ENCODE measurements at places on chromosomes 12 and 14.

DNA sequence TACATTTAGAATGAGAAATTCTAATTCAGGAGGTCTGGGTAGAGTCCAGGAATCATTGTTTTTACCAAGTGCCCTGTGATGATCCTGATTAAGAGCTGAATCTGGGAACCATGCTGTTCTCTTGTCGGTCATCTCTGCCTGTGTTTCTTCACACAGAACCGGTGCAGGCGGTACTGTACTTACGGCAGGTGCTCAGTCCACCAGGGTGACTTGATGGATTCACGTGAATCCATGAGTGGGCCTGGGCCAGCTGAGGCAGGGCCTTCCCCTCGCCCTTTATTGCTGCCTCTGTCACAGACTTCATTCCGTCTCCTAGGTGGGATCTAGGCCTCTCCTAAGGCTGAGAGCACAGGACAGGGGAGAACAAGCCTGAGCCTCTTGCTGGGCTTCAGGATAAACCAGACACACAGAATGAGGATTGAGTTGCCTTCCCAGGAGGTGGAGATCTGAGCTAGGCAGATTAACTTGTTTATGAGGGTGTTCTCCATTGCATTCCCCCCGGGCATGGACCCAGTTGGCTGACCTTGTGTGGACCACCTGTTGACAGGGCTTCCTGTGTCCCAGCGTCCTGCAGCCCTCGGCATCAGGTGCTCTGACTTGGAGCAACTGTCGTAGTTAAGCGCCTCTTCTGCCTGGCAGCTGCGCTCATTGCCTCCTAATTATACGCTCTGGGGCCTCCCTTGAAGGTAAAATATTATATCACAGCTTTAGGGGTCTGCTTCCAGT, 42.1 kb downstream of the B4GALNT3 start:
- DNase-seq, result no peak

GRCh38 chr14:71029236-71029781, 122.0 kb downstream of the PCNX1 start:
- no peak for DNase-seq

- DNase-seq, result no peak
Observed at GRCh38 chr14:73751157-73751691, 37.0 kb upstream of the PNMA1 start.

GRCh38 chr14:103228866-103229265, 105.2 kb upstream of the EIF5 start:
- no peak for DNase-seq

DNA sequence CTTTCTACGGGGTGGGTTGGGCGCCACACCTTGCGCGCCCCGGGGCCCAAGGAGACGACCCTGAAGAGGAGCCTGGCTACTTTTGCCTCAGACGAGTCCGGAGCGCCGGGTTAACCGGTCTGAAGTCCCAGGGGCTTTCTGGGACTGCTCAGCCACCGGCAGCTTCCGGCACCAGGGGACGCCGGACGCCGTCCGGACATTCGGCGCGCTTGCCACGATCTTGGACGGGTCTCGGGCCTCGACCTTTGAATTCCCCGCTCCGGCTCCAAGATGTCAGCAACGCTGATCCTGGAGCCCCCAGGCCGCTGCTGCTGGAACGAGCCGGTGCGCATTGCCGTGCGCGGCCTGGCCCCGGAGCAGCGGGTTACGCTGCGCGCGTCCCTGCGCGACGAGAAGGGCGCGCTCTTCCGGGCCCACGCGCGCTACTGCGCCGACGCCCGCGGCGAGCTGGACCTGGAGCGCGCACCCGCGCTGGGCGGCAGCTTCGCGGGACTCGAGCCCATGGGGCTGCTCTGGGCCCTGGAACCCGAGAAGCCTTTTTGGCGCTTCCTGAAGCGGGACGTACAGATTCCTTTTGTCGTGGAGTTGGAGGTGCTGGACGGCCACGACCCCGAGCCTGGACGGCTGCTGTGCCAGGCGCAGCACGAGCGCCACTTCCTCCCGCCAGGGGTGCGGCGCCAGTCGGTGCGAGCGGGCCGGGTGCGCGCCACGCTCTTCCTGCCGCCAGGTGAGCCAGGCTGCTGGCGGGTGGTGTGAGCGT, at the start of gene ACOT4:
Gene ACOT4, plus strand, starts transcription at position 184 of the 760 bp plus-strand sequence. Its CDS starts 87 bp downstream, at position 271.
- peak; percentile 40 for DNase-seq

DNA sequence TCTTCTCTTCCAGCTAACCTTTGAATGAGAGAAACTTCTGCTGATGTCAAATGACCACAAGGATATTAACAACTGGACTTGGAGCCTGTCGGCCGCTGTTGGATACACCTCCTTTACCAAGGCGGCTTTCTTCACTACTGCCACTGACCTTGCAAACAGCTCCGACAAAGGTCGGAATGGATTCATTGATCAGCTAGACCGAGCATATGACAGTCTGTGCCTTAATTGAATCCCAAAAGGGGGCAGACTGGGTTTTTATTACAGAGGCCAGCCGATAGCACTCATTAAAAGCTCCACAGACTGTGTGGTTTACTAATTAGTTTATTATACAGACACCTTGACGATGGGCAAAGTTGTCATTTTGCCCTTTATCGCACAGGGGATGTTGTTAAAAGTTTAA, 394.5 kb downstream of the RERGL start:
- DNase-seq, result no peak

- no peak for DNase-seq
Observed at GRCh38 chr12:111773801-111774551, 7.2 kb downstream of the ALDH2 start.

GRCh38 chr12:119208626-119209061, 29.9 kb downstream of the HSPB8 start:
- DNase-seq, result no peak

GRCh38 chr12:69653703-69654102, 43.0 kb upstream of the LRRC10 start:
- DNase-seq, result no peak

DNA sequence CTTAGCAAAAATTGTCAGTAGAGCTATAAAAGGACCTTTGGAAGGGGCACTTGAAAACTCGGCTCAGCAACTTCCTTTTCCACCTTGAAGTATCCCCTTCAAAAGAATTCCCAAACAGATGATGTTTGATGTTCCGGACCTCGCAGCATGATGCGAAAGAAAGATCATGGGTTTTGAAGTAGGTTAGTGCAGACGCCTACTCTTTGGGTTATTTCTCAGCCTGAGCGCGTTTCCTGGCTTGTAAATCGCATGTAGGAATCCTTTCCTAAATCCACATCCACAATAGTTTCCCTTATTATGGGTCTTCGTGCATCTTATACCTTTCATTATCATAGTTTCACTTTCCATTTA, 584 bp upstream of the NEDD1 start:
- no peak for DNase-seq

GRCh38 chr12:34401659-34402227, 379.4 kb downstream of the ALG10 start:
- DNase-seq, result no peak

DNA sequence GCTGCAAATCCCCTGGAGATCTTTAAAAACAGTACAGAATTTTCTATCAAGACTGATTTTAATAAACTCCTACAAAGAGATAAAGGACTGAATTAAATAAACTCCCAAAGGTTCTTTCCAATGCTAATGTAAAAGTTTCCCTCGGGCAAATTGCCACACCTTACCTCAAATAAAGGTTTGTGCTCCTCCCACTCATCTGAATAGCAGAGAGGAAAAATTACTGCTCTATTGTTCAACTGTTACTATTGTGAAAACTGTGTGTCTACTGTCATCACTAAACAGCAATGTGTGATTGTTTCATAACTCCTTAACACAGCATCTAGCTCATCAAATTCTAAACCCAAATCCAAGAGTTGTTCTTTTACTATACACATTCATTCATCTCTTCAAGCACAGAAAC, 3.2 kb downstream of the SPTLC2 start:
- DNase-seq, result no peak

- no peak for DNase-seq
Observed at GRCh38 chr12:119692997-119693396, 25.1 kb downstream of the PRKAB1 start.

- DNase-seq, result peak; percentile 14
Observed at GRCh38 chr14:67411820-67412421, at the start of gene PLEK2. TSS of gene PLEK2 (minus strand) at chr14:67412165. CDS start at chr14:67412059, 106 bp downstream.

DNA sequence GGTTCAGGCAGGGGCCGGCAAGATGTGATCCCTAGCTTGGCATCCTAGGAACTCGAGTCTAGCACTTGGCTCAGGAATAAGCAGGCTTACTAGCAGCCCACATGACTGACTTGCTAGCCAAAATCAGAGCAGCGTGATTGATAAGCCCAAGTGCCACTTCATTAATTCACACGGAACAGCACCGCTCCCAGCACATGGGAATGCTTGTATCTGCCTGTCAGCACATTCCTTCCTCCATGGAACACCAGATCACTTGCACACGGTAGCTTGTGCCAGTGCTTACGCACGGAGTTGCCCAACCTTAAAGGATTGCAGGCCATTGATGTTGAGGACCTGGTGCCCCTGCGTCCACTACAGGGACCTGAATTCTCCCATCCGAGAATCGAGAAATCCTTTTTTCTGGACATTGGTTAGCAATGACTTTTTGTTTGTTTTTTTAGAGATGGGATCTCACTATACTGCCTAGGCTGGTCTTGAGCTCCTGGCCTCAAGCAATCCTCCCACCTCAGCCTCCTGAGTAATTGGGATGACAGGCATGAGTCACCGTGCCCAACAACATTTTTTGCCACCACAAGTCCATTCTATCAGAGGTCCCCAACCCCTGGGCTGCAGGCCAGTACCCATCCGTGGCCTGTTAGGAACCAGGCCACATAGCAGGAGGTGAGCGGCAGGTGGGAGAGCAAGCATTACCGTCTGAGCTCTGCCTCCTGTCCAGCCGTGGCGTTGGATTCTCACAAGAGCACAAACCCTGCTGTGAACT, 30.6 kb upstream of the TSPAN9 start:
- DNase-seq, result no peak

GRCh38 chr12:92478692-92479091, 224.1 kb upstream of the PLEKHG7 start:
- DNase-seq, result no peak

GRCh38 chr12:50627491-50627890, 122.7 kb downstream of the DIP2B start:
- DNase-seq, result no peak

DNA sequence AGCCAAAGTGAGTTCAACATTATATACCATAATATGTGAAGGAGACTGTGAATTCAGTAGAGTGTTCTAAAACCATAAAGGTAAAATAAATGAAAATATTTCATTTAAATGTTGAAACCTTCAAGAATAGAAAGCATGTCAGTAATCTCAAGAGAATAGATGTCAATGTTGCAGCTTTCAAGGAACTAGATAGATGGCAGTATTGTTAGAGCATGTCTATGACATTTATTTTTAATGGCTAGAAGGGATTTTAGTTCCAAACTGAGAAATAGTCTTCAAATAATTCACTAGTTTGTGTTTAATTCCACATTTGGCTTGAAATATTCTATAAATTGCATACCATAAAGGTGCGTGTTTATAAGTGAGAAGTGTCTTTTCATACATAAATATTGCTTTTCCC, 326.5 kb downstream of the FLRT2 start:
- no peak for DNase-seq

DNA sequence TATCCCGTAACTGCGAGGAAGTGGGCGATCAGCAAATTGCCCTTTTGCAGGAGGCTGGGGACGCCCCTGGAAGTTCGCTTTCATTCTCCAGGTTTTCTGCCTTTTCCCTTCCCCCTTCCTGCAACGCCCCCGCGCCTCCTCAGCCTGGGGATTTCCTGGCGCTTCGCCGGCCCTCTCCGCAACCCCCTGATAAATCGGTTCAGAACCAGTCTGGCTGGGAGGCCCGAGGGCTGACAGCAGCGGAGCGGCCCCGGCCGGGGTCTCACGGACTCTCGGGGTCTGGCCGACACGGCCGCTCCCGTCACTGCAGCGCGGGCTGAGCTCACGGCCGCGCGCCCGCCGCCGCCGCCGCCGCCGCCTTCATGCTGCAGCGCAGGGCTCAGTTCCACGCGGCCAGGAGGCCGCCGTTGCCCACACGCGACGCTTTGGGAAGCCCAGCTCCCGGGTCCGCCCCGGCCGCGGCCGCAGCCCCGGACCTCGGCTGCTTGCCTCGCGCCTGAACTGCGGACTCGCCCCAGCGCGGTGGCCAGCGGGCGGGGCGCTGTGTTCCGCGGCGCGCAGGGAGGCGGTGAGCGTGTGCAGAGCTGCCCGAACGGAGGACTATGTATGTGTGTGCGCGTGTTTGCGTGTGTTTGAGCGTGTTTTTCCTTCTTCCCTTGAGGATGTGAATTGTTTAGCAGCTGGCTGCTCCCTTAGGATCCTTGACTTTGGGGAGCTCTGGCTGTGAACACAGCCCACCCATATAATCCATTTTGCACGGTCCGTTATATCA, at the start of gene LRFN5:
Gene LRFN5, plus strand, starts transcription at position 345 of the 772 bp plus-strand sequence.
- no peak for DNase-seq

- no peak for DNase-seq
Observed at GRCh38 chr12:27801630-27802029, 21.6 kb upstream of the MANSC4 start.
